ENCODE measurements at places on chromosomes 7 and 10. TPM values are rescaled to one million over a fixed set of nuclear protein-coding genes. Genes with fewer than 3 reads are reported as not detected.

Gene LRMDA
- 71.3 TPM for total RNA-seq

Gene NPFFR1
- not detected for total RNA-seq

Gene ENTPD1
- total RNA-seq = 35.2 TPM

Gene KNDC1
- 12.2 TPM for total RNA-seq

Gene NKX2-3
- not detected for total RNA-seq

Measured in adrenal gland (tissue), 19 donors.